ENCODE measurements at places on chromosomes 3 and 15.

- DNase-seq = no peak
Measured at GRCh38 chr15:99966815-99967214, 233.6 kb upstream of the LYSMD4 start.

DNA sequence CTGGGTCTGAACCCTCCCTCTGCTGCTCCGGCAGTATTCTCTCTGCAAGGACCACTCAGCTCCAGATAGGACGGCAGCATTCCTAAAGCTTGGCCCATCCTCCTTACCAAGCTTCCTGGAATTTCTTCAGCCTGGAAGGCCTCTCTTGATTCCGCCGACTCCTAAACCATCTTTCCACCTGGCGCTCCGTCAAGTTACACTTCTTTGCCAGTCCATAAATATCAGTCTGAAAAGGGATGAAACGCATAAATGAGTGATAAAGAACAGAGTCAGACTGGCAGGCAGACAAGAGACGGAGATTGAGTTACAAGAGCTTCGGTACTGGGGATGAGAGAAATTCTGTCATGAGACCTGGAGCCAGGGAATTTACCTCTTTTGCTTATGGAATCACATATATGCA, 44.3 kb downstream of the CERS3 start:
- DNase-seq = no peak

- DNase-seq = no peak
Measured at GRCh38 chr3:66761093-66761780, 236.9 kb upstream of the KBTBD8 start.

GRCh38 chr3:188546835-188547670, 393.1 kb downstream of the LPP start:
- no peak for DNase-seq

GRCh38 chr3:75101329-75102147, 487.1 kb upstream of the CNTN3 start:
- DNase-seq = no peak

GRCh38 chr3:157753787-157754136, 250.5 kb upstream of the VEPH1 start:
- DNase-seq = no peak

DNA sequence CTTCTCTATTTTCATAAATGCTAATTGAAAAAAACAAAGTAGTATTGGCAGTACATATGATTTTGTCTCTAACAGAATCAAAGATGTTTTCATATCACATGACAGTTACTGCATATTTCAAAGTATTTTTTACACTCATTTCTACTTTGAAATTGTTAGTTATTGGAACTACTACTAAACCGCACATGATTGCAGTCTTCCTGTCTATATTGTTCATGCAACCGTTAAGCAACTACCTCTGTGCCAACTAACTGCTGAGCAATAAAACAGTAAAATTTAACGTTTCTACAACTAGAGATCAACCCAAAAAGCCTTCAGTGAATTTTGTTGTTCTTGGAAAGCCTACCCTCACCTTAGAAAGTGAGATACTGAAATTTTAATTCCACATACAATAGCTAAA, 64.2 kb downstream of the DMXL2 start:
- peak; percentile 70 for DNase-seq

DNA sequence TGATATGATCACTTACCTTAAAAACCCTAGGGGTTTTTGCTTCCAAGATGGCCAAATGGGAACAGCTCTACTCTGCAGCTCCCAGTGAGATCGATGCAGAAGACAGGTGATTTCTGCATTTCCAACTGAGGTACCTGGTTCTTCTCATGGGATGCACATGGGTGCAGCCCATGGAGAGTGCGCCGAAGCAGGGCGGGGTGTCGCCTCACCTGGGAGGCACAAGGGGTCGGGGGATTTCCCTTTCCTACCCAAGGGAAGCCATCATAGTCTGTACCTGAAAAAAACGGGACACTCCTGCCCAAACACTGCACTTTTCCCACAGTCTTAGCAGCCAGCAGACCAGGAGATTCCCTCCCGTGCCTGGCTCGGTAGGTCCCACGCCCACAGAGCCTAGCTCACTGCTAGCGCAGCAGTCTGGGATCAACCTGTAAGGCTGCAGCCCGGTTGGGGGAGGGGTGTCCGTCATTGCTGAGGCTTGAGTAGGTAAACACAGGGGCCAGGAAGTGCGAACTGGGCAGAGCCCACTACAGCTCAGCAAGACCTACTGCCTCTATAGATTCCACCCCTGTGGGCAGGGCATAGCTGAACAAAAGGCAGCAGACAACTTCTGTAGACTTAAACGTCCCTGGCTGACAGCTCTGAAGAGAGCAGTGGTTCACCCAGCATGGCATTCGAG, 78.6 kb downstream of the CTNNB1 start:
- DNase-seq = no peak

DNA sequence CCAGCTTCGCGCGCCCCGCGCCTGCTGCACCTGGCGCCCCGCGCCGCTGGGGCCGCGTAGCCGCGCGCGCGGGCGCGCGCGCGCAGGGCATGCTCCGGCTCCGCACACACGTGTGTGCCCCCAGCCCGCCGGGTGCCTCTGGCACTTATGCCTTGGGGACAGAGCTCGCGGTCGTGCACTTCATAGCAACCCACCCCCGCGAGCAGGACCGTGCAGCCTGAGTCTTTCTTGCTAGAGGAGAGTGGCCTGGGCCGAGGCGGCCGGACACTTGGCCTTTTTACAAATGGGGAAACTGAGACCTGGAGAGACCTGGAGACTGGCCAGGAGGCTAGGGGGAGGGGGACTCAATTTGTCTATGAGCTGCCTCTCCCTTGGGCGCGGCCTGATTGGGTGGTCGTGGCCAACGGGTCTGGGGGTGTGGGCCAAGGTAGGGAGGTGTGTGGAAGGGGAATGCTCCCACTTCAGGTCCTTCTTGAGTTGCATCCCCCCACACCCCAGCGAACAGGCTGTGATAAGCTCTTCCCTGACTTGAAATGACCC, 562 bp downstream of the NBEAL2 start:
- no peak for DNase-seq

- DNase-seq = no peak
Measured at GRCh38 chr3:169686266-169686665, 22.8 kb upstream of the MECOM start.

DNA sequence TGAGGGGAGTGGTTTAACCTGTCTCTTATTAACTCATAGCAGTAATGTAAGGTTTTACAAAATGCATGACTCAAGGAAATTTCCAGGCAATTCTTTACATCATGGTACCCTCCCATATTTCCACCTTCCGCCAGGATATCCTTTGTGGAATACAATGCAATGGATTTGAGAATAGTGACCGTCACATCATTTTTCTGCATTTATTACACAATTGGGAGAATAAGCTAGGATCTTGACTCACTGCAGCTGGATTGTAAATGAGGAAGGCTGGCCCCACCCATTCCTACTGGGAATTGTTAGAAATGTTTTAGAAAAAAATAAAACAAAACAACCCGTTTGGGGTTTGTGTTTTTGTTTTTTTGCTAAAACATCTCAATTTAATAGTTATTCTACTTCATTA, 97.4 kb downstream of the IMPG2 start:
- no peak for DNase-seq

Data from suppressor macrophage treated with lipopolysaccharide for 4 hours (primary cell).